ENCODE measurements at places on chromosomes 5 and 9.

DNA sequence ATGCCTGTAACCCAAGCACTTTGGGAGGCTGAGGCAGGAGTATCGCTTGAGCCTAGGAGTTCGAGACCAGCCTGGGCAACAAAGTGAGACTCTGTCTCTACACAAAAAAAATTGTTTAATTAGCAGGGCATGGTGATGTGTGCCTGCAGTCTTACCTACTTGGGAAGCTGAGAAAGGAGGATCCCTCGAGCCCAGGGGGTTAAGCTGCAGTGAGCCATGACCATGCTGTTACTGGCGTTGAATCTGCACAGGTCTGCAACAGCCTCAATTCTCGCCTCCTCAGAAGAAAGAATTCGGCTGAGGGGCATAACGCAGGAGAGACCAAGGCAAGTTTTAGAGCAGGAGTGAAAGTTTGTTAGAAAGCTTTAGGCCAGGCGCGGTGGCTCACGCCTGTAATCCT is 18.0 kb downstream of the CCT5 start:
- no peak for DNase-seq

DNA sequence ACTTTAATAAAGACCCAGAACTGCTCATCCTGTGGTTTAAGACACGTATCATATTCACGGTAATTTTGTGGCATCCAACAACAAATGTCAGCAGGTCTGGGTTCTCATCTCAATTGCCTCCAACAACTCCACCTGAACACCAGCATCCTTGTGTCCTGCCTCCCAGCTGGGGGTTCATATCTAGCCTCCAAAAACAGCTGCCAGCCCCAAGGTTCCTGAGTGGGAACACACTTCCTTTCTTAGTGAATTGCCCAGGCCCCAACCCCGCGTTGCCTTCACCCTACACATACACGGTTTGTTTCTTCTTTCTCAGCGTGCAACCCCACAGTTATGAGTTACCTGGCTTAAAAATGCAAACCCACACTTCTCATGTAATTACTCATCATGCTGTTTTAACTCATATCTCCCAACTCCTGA is 77.9 kb downstream of the SEMA4D start:
- peak; percentile 86 for DNase-seq

GRCh38 chr5:32683125-32683524 is 28.0 kb upstream of the NPR3 start:
- DNase-seq = no peak

DNA sequence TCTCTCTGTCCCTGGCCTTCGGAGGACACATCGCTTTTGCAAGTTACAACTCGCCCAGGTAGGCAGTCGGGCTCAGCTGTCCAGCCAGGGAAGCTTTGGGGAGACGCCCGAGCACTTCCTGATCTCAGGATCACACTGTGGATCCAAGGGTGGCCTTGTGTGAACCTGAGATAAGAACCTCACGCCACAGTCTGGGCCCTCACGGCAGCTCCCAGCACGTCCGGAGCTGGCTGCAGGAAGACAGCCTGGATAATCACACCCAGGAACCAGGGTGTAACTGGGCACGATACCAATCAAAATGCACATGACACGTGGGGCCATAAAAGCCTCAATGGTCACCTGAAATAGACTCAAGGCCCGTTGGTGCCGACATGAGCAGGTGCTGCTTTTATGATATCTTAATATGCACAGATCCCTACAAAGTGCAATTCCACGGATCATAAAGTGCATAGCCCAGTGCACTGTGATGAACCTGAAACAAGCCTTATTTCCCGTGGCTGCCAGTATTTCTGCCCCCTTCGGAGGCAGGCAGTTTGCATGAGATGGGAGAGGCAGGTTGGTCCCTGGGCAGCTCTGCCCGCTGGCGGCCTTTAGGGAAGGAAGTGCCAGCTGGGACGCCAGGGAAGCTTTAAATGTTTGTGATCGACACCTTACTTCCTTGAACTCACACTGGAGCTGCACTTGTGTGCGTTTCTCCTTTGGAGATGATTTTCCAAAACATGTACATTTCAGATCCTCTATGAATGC is 14.5 kb downstream of the SLC6A18 start:
- DNase-seq = no peak

DNA sequence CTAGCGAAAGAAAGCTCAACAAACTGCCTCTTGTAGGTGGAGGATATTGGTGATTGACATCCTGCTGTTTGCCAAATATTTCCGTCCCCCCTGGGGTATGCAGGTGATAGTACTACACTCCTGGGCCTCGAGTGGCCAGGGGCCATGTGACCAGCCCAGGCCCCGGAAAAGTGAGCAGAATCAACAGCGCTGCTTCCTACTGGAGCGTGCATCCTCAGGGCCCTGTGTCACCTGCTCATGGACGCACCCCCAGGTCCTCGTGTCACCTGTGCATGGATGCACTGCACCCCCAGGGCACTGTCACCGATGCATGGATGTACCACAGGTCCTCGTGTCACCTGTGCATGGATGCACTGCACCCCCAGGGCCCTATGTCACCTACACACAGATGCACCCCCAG is 43.8 kb downstream of the ADAMTS16 start:
- DNase-seq = no peak

- DNase-seq = no peak
Measured at GRCh38 chr5:78591972-78592700, 56.4 kb downstream of the LHFPL2 start.

DNA sequence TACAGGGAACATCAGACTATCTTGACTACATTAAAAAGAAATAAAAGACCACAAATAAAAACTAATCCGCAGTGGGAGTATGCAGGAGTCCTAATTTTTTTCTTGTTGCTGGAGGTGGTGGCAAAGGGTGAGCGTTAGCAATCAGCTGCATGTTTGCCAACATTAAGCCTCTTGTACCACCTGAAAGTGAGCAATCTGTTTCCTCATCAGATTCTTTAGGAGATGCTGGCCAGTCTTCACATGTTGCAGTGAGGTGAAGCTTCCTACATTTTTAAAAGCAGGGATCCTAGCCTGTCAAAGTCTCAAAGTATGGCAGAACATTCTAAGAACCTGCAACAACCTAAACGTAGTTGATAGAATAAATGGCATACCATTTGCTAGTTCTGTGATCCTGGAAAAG is 162.2 kb upstream of the MEF2C start:
- DNase-seq = no peak

All from activated CD8-positive, alpha-beta memory T cell treated with anti-CD3 and anti-CD28 coated beads for 24 hours (primary cell).